Activated CD4-positive, alpha-beta T cell treated with anti-CD3 and anti-CD28 coated beads for 36 hours (primary cell): ENCODE measurements at places on chromosomes 11 and 22. TPM values are rescaled to one million over a fixed set of nuclear protein-coding genes. Genes with fewer than 3 reads are reported as not detected.

DNA sequence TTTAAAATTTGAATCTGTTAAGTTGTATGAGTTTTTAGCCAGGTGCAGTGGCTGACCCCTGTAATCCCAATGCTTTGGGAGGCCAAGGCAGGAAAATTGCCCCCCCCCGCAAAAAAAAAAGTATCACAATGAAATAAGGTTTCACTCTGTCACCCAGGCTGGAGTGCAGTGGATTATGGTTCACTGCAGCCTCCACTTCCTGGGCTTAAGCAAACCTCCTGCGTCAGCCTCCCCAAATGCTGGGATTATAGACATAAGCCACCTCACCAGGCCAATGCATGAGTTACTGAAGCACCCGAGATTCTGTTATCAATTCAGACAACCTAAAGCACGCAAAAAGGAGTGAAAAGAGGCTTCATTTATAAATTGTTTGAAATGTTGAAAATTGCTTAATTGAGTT is 2.4 kb upstream of the CHID1 start:
- no peak for DNase-seq

- DNase-seq = peak; percentile 69
Measured at GRCh38 chr11:128627666-128628324, 40.4 kb upstream of the ETS1 start.

Gene NOL12
- total RNA-seq = 42.3 TPM

DNA sequence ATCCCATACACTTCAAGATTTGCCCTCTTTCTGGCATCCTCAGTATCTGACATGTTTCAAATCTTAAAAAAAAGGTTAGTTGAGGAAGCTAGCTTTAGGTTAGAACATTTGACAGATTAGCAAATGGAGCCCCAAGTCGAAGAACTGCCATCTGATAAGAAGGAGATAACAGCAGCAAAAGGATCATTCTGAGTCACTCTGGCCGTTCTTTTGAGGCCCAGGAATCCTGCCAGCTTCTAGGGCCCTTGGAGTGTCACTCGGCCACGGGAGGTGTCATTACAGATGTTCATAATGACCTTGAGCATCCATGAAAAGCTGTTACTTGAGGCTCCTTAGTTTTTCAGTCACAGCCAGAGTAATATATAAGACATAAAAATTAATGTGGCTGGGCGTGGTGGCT is 132.1 kb upstream of the RASSF10 start:
- DNase-seq = no peak

Gene KCNJ1
- not detected for total RNA-seq

DNA sequence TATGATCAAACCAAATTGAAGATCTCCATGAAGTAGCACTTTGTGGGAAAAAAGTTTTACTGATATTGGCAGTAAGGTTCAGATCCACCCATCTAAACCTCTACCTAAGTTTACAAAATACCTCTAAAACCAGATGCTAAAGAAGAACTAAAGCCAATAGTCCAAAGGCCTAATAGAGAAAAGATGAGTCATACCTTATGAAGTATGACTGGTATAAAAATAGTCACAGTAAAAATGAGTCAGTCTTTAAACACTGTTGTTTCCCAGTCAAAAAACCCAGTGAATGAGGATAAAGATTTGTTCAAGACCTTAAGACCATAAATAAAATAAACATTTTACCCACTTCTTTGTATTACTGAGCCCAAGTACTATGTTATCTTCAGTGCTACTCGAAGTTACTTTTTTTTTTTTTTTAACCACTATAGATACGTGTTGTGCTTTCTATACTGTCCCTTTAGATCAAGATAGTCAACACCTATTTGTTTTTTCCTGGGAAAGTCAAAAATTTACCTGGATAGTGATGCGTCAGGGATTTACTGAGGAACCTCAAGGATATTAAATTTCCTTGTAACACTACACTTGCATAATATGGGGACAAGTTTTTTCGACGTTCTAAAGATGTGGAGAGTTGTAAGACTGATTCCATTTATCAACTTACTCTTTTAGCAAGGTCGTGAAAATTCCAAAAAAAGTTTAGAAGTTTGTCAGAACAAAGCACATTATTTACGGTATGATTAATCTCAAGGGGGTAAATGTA is 87.3 kb downstream of the CCDC73 start:
- DNase-seq = no peak

GRCh38 chr11:83510530-83511460 is 224.6 kb upstream of the CCDC90B start:
- DNase-seq = no peak

GRCh38 chr11:82845356-82846353 is 54.6 kb downstream of the PRCP start:
- DNase-seq = no peak

GRCh38 chr11:78220218-78221157 is 31.8 kb downstream of the USP35 start:
- DNase-seq = peak; percentile 45
